ENCODE measurements at places on chromosomes 1 and 21. TPM values are rescaled to one million over a fixed set of nuclear protein-coding genes. Genes with fewer than 3 reads are reported as not detected.

The EXO1 gene
- total RNA-seq = 5.1 TPM

DNA sequence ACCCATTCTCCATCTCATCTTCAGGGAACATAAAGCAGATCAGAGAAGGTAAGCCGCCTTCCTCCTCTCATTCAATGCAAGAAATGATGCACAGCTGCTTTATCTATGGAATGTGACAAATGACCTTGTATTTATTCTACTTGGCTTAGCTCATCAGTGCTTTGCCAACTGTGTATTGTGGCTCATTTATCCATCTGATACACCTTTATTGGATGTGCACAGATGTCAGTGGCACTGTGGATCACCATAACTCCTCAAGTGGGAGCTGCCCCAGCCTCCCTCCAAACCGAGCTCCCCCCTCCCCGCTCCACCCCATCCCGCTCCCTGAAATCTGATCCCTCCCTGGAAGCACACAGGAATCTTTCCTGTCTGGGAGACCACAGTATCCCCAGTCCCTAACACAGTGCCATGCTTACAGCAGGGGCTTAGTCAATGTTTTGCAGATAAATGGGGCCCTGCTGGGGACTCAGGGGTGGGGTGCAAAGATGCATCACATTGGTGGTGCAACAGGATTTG is 156.0 kb upstream of the RAB4A start:
- DNase-seq = no peak

DNA sequence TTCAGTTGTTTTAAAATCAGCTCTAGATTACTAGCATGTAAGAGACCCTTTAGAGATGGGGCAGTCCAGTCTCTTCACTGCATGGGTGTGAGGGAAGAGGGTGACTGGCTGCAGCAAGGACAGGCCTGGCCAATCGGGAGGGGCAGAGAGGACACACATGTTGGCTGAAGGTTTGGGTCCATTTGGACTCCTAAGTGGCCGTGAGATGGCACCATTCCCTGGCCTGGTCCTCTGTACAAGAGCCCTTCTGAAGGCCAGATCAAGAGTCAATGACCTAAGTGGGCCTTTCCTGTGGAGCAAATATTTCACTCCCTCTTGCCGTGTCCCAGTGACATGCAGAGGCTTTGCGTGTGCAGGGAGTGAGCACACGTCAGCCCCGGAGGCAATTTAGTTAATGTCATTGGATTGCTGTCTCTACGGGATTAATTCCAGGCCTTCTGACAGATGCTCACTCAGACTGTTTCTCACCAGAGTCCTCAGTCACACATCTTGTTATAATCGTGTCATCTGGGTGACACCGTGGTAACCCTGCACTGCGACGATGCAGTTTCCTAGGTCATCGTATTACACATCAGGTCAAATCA is 613.0 kb downstream of the NPHP4 start:
- DNase-seq = no peak

DNA sequence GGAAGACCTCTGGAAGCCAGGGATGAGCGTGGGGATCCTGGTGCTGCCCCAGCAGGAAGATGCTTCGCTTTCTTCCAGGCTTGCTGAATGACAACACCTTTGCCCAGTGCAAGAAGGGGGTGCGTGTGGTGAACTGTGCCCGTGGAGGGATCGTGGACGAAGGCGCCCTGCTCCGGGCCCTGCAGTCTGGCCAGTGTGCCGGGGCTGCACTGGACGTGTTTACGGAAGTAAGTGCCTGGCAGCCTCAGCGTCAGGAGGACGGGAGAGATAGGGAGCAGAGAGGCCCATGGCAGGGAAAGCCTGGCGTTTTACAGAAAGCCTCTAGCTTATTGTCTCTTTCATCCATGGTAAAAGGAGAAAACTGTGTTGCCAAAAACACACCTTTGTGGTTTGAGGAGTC is 23.5 kb downstream of the PHGDH start:
- DNase-seq = no peak

DNA sequence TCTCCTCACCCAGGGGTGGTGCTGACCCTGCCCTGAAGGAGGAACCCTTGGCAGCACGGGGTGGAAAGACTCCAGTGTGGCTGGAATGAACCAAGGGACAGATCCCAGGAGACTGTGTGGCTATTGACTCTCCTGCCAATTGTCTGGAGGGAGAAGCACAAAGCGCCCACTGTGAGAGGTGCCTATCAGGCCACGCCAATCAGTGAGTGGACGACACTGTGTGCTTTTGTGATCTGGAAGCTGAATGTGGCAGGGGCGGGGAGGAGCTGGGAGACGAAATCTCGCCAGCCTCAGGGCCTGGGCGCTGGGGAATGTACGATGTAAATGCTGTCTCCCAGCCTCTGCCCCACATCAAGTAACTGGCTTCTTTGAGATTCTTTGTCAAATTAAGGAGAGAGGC is 167.1 kb downstream of the ZBTB18 start:
- no peak for DNase-seq

DNA sequence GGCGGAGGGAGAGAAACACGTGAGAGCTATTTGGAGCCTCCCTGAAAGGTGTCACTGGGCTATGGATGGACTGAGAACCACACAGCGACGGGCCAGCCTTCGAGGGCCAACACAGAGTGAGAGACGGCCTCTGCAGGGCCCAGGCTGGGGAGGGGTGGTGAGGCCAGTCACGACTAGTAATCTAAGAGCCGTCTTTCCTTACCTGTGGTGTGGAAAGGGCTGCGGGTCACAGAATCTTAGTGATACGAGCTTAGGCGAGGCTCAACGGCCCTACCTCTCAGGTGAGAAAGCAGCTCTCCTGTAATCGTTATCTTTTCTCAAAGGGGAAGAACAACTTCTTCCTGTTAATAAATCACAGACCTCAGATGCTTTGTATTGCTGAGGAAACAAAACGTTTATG is 33.4 kb upstream of the COX20 start:
- no peak for DNase-seq

DNA sequence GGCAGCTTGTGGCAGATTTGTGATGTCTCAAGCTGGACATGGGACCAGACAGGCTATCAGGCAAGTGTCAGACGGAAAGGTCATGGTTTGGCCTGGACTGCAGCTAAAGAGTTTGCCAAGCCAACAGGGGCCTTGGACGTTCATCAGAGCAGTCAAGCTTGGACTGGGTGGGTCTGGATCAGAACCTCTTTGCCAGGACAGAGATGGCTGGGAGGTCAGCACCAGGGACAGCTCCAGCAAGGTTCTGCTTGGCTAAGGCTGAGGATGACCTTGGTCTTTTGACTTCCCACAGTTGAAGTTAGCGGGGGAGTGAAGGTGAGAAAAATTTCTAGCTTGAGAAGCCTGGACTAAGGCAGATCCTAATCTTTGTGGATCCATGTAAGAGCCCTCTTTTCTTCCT is 68.1 kb downstream of the GRIK3 start:
- no peak for DNase-seq

DNA sequence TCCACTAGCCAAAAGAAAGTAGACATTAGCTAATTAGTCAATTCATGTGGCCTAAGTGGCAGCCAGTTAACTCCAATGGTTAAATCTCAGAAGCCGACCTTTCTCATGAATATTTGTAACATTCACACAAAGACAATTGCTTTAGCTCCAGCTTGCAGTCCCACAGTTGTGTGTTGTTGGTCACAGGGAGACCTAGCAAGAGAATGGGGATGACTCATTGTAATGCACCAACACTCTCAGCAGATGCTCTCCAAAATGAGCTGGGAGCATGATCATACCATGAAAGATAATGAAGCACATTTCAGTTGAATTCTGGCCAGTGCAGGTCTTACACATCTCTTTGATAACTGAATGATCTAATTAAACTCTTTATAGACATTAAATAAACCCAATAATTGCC is 160.4 kb downstream of the HLX start:
- DNase-seq = no peak

DNA sequence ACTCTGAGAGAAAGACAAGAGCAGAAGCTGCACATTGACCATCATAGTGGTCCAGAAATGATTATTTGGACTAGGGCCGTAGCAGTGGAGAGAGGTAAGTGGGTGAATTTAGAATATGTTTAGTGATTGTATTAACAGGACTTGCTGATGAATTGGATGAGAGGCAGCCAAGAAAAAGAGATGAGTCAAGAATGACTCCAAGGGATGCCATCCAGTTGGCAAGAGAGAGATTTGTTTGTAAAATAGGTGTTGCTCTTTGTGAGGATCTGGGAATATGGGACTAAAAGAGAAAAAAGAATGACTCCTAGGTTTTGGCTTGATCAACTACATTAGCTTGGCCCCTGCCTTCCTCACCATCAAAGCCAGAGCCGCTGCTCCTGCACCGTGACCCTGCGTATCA is 54.2 kb upstream of the ARTN start:
- DNase-seq = no peak
